ENCODE measurements at places on chromosomes 1 and 21.

DNA sequence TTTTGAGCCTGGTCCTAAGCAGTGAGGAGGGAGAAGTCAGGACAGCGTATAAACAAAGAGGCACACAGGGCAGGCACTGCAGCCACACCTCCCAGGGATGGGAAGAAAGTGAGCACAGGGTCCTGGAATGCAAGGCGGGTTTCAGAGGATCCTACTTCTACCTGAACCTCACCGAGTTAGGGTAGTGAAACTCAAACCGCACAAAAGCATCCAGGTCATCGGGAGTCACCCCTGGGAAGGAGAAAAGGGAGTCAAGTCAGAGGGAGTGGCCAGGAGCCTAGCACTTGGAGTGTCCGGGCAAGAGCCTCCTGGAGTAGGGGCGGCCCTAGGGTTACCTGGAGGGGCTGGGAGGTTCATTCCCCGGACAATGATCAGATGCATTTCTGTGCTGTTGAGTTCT, 10.6 kb downstream of the CC2D1B start:
- no peak for DNase-seq

DNA sequence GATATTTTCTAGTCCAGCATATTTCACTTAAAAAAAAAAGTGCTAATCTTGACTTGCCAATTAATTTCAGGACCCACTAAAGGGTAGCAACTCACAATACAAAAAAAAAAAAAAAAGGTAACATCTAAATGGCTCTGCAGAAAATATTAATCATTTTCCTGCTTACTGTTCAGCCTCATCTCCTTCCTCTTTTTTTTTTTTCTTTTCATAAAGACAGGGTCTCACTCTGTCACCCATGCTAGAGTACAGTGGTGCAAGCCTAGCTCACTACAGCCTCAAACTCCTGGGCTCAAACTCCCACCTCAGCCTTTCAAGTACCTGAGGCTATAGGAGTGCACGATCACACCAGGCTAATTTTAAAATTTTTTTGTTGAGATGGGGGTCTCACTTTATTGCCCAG, 30.4 kb downstream of the TTC13 start:
- no peak for DNase-seq

DNA sequence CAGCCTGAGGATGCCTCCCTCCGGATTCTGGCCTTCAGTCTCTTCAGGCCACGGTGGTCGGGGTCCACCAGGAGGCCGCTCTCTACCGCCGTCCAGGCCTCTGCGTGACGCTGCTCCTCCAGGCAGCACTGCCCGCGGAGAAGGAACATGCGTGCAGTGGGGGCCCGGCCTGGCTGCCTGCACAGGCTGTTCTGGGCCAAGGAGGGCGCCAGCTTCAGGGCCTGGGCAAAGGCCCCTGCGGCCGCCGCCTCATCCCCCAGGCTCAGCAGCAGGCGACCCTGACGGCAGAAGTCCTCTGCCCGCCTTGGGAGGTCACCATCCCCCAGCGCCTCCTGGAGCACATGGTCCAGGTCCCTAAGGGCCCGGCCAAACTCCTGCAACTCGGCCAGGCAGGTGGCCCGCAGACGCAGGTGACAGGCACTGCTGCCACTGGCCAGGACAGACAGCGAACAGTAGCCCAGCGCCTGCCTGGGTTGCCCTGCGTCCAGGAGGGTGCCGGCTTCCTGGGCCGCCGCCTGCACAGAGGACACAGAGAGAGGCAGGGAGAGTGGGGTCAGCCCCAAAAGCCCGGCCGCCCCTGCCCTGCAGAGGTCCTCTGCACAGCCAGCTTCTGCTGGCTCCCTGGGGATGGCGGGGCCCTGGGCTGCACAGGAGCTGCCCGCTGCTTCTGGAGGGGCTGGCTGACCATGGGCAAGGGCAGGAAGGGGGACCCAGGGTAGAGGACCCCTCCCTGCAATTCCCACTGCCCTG, 8.7 kb upstream of the MMEL1 start:
- no peak for DNase-seq

DNA sequence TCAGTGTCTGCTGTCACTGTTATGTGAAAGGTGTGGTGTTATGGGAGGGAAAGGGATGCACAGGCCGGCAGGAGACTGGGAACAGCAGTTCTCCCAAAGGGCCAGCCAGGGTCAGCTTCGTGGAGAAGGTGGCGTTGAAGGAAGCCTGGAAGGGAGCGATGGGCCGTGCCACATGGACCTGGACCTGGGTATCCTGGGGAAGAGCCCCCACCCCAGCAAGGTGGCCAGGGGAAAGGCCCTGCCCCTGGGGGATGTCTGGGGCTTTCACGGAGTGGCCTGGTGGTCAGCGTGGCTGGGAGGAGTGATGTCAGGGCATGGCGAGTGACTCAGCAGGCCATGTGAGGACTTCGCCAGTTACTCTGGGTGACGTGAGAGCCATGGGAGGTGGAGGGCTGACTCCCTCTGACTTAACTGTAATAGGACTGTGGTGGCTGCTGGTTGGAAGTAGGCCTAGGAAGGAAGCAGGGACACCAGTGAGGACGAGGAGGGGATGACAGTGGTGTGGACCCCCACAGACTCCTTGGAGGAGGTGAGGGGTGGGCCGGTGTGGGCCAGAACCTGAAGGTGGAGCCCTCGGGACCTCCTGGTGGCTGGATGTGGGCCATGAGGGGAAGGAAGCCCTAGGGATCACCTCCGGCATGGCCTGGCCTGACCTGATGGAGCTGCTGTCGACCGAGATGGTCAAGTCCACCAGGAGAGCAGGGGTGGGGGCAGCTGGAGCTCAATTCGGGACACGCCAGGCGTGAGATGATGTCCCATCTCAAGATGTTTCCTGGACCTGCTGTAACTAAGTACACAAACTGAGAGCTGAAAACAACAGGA, 54.5 kb downstream of the BACE2 start:
- no peak for DNase-seq

GRCh38 chr1:209053587-209053986, 529.9 kb upstream of the CAMK1G start:
- DNase-seq, result no peak

GRCh38 chr21:22192766-22193165, 1194.6 kb downstream of the NCAM2 start:
- no peak for DNase-seq

DNA sequence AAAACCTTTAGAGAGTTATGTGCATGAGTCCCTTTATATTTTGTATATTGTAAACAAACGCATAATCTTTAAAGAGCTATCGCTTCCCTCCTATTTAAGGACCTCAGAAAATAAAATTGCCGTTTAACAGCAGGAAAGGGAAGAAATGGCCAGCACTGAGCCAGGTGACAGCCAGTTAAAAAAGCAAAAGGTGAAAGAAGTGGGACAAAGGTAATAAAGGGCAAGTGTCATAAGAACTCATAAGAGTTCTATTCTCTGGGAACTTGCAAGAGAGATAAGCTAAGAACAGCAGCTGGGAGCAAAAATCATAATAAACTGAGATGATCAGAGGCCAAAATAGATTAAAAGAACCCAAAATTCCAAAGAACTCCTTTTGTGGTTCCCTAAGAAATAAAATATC, 520.9 kb upstream of the PKN2 start:
- no peak for DNase-seq

GRCh38 chr1:190759807-190760206, 282.1 kb upstream of the BRINP3 start:
- no peak for DNase-seq

DNA sequence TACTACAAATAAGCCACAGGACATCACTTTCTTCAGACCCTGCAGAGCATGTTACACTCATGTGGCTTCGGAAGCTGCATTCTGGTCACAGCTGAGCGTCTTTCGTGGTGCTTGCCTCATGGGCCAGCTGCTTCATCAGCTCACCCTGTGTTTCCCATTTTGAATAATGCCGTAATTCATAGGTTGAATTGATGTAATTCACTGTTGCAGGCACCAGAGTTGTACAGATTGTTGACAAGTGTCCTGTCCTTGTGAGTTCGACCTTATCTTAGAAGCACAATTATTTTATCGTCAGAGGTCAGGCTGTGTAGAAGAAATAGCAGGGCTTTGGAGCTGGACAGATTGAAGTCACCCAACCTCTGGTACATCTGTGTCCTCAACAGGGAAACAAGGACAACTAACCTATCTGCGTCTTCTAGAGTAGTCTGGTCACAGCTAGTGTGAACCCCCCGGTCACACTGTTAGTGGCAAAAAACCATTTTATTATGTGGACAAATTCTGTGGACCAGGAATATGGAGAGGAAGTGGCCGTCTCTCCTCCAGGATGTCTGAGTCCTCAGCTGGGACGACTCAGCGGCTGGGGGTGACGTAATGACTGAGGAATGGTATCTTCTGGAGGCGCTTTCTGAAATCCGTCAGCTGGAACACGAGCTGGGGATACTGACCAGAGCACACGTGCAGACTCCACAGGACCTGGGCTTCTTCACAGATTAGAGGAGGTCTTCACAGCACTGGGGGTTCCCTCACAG, 17.8 kb downstream of the PKNOX1 start:
- DNase-seq, result no peak

DNA sequence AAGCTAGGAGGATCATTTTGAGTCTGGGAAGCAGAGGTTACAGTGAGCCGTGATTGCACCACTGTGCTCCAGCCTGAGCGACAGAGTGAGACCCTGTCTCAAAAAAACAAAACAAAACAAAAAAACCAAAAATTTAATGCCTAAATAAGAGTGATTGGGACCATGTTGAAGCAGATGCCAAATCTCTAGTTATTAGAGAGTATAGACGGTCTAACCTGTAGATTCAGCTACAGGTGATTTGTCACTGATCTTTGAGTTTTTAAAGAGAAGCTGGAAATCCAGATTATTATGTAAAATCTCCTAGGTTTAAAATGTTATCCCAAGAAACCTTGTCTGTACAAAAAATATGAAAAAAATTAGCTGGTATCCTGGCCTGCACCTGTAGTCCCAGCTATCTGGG, 11.5 kb downstream of the HDAC1 start:
- DNase-seq, result no peak

DNA sequence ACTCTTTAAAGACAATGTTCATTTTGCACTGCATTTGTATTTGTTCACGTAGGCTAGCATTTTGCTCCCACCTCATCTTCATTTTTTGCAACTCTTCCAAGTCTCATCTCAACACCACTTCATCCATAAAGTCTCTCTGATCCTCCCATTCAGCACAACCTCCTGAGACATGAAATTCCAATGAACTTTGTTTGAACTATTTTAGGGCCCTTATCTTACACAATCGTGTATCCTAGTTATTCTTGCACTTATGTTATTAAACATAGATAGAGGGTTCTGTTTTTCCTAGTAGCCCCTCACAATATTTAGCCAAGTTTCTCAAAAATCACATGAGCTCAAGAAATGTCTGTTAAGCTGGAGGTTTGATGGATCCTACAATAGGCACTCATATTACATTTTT, 500.5 kb upstream of the ADAMTS5 start:
- DNase-seq, result no peak

DNA sequence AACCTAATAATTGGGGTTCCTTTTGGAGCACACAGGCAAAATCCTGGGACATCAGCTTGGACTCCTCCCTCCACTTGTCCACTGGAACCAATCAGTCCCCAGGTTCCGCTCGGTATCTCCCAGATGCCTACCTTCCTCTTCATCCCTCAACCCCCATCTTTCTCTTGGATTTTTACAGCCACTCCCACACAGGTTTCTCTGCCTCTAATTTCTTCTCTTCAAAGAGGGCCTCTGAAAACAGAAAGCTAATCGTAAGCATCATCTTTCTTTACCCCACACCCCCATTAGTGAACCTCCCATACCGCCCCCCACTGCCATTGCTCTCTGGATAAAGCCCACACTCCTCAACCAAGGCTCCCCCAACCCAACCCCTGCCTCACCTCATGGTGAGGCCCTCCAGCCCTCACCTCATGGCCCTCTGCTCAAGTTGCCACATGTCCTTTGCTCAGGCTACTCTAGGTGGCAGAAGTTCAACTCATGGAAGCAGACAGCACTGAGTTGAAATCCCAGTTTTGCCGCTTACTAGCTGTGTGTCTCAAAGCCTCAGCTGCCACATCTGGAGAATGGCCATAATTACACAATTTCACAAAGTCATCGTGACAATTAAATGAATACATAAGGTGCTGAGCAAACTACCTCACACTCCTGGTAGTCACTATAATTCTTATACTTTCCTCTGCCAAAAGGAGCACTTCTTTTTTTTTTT, 18.1 kb upstream of the WASF2 start:
- DNase-seq, result no peak

GRCh38 chr1:186799689-186800054, 29.1 kb upstream of the PLA2G4A start:
- DNase-seq, result no peak

- no peak for DNase-seq
These were observed 1.7 kb upstream of the GLIS1 start for GRCh38 chr1:53740621-53741105.

- no peak for DNase-seq
These were observed 138.8 kb downstream of the GIPC2 start for GRCh38 chr1:78184460-78185072.

- no peak for DNase-seq
These were observed 93.3 kb upstream of the ATP1A1 start for GRCh38 chr1:116279715-116280114.

- DNase-seq, result no peak
These were observed 141.1 kb downstream of the DISP1 start for GRCh38 chr1:222955964-222956363.

DNA sequence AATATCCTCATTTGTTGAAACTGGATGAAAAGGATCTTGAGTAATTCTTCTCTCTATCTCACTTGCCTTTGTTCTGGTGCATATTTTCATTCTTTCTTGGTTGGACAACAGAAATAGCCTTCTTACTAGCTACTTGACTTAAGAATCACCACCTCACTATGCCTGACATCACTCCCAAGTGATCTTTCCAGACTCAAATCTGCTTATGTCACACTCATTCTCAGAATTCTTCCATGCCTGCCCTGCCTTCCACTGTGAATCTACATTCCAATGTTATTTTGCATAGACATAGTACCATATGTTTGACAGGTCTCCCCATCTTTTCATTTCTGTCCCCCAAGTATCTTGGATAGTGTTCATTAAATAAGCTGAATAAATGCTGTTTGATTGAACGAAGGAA, 78.5 kb upstream of the DPYD start:
- no peak for DNase-seq
